ENCODE measurements at places on chromosomes 3 and 15.

DNA sequence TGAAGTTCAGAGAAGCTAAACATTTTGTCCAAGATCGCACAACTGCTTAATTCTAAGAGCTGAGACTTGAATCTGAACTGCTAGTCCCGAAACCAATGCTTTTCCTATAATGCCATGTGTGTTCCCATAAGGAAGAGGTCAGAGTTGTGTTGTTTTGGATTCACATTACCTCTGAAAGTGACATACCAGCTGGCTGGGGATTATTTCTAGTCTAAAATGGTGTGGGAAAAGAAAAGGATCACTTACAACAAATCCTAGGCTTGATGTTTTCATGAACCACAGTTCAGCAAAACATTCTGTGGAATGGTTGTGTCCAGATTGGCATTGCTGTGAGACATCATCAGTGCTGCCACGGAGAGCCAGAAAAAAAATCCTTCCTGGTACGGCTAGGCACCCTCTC lies 35.0 kb upstream of the LRRC3B start:
- no peak for DNase-seq

- DNase-seq: no peak
Observed at GRCh38 chr3:149247929-149248691, 26.5 kb upstream of the CP start.

DNA sequence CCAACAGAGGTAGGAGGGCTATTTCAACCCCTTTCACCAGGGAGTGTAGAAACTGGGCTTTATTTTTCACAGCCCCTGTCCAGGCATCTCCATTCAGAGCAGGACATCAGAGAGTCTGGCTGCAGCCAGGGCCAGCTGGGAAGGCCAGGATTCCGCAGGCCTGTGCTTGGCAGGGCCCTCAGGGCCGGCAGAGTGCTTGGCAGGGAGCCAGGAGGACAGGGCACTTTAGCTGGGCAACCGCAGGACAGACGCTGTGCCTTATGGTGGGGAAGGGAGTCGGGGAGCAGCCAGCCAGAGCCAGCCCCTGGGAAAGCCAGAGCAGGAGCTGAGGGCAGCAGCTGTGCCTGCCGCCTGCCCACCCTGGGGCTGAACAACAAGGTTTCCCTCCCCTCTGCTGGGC lies 34.5 kb upstream of the IQCF6 start:
- no peak for DNase-seq

DNA sequence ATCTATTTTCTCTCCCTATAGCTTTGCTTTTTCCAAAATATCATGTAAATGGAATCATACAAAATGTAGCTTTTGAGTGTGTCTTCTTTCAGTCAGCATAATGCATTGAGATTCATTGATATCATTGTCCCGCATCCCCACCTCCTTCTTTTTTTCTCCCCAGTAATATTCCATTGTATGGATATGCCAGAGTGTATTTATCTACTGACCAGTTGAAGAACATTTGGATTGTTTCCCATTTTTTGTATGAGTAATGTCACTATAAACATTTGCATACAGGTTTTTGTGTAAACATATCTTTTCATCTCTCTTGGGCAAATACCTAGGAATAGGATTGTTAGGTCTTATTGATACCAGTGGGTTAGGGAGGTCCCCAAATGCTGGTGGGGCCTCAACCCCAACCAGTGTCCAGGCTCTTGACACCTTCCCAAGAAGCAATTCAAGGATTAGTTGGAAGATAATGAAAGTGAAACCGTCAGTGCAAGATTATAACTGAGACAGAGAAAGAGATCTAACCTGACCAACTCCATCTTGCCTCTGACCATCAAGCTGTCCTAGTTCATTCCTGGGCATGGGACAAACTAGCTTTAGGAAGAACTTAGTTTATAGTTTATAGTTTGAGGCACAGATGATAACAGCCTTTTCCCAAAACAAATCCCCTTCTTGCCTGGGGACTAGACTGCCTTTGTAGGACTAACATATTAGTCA lies 7.4 kb upstream of the SLC33A1 start:
- DNase-seq: no peak

DNA sequence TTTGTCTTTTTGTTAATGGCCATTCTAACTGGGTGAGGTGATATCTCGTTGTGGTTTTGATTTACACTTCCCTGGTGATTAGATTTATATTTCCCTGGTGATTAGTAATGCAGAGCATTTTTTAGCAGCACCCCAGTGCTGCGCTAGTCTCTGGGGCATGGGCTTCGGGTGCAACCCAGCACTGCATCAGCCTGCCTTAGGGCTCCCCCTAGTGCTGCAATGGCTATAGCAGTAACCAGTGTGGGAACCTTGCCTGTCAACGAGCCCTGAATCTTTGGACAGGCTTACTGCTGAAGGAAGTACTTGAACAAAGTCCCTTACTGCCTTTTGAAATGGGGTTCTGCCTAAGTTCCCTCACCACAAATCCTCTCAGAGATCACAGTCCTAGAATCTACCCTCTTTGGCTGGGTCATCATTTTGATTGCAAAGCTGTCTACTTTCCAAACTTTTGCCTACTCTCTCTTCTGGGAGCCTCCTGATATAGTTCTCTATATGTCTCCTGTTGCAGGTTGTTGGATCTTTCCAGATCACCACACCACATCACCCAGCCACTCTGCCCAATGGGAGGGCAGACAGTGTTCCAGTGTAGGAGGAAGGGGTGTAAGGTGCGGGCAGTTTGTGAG lies 79.2 kb upstream of the CCNL1 start:
- no peak for DNase-seq

GRCh38 chr15:80489030-80489594 lies 84.9 kb downstream of the ARNT2 start:
- no peak for DNase-seq
